Sigmoid colon (tissue), 7 donors: ENCODE measurements at places on chromosomes 5 and 9. TPM values are rescaled to one million over a fixed set of nuclear protein-coding genes. Genes with fewer than 3 reads are reported as not detected.

GRCh38 chr5:56575821-56576220, 239.5 kb upstream of the MAP3K1 start:
- H3K36me3 ChIP-seq: no peaks in the 10 kb centered on the region
- no peaks in the 10 kb centered on the region for H3K27me3 ChIP-seq
- no peak overlapping the region for H3K27ac ChIP-seq
- no peak for DNase-seq

DNA sequence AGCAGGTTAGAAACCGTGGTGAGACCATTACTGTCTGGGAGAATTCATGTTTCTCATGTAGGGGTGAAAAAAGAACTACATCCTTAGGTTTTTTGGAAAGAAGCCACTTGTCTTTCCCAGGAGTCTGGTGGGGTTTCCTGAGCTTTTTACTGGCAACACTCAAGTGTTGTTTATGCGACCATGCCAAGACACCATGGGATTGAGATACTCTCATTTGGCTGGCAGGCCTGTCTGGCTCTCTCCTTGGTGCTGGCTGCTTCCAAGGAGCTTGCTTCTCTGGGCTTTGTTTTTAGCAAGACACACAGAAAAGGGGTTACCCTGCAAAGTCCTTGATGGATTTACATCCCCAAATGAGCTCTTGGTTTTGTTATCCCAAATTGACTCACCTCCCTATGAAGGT, 80.9 kb upstream of the ISL1 start:
- H3K27ac ChIP-seq: no peak overlapping the region
- no peak overlapping the region for H3K4me3 ChIP-seq
- H3K27me3 ChIP-seq: no peaks in the 10 kb centered on the region
- no peaks in the 10 kb centered on the region for H3K36me3 ChIP-seq
- no peak for DNase-seq

DNA sequence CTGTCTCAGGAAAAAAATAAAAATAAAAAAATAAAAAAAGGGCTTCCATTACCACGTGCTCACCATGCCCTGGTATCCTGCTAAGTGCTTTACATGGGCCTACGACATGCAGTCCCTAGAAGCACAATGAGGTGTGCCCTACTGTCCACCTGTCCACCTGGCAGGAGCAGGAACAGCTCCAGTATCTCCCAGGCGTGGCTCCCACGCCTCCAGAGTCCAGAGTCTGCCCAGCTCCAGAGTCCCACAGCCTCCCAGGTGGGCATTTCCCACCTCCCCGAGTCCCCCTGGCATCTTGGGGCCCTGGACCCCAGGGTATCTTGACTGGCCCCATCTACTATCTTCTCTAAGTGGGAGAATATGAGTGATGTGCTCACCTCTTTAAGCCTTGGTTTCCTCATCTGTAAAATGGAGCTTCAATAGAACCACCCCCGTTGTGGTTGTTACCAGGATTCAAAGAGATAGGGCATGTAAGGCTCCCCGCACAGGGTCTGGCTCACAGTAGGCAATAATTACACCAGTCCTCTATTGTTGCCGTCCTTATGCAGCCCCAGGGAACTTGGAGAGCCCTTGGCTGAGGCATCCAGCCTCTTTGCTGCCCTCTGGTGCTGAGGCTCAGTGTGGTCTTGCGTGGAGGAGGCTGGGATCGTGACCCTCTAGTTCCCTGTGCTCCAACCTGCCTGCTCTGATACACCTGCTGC, 8.9 kb downstream of the CXCL14 start:
- H3K27me3 ChIP-seq: no peaks in the 10 kb centered on the region
- DNase-seq: no peak
- H3K4me3 ChIP-seq: no peak overlapping the region
- H3K4me1 ChIP-seq: no peaks in the 10 kb centered on the region

DNA sequence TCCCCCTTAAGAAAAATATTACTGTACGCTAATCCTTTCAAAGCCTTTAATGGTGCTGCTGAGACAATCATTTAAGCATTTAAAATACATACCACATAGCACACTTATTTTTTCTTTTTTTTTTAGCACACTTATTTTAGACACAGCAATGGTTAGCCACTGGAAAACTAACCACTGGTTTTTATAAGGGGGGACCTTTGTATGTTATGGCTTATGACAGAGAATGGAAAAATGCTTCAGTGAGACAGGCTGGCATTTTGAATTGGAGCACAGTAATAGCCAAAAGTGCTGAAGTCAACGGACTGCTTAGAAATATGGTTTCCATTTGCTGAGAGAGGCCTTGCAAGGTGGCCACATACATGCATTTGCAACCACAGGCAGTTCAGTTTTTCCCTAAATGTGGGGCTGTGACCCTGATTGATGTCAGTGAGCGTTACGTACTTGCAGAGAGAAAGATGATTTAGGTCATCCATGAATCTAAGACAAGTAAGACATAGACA, 28.5 kb downstream of the AOPEP start:
- H3K36me3 ChIP-seq: peaks cover under 1% of the 10 kb centered on the region
- no peak overlapping the region for H3K4me3 ChIP-seq
- no peaks in the 10 kb centered on the region for H3K4me1 ChIP-seq
- DNase-seq: no peak

DNA sequence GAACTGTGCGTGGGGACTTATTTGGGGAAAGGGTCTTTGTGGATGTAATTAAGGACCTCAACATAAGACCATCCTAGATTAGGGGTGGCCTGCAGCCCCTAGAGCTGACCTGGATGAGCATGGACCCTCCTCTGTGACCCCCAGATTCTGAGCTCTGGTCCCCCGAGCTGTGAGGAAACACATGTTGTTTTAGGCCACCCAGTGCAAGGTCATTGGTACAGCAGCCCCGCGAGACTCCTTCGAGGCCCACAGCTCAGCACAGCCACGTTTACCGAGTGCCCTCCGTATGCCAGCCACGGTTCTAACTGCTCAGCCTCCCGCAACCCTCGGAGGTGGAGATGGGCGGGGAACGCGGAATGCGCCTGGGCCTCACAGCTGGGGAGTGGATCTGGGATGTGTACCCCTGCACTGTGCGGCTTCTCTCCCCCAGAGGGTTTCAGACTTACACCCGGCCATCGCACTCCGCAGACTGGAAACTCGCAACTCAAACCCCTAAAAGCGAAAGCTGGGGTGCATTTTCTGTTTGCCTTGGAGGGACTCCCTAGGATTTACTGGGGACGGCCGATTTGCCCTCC, 4.5 kb upstream of the GPSM1 start:
- no peak overlapping the region for H3K4me3 ChIP-seq
- no peaks in the 10 kb centered on the region for H3K36me3 ChIP-seq
- DNase-seq: no peak
- no peaks in the 10 kb centered on the region for H3K27me3 ChIP-seq
- H3K4me1 ChIP-seq: peaks cover 12% of the 10 kb centered on the region
- no peak overlapping the region for H3K27ac ChIP-seq

The PCDHA9 gene
- total RNA-seq: 0.66 TPM
